ENCODE measurements at places on chromosomes 4 and X.

DNA sequence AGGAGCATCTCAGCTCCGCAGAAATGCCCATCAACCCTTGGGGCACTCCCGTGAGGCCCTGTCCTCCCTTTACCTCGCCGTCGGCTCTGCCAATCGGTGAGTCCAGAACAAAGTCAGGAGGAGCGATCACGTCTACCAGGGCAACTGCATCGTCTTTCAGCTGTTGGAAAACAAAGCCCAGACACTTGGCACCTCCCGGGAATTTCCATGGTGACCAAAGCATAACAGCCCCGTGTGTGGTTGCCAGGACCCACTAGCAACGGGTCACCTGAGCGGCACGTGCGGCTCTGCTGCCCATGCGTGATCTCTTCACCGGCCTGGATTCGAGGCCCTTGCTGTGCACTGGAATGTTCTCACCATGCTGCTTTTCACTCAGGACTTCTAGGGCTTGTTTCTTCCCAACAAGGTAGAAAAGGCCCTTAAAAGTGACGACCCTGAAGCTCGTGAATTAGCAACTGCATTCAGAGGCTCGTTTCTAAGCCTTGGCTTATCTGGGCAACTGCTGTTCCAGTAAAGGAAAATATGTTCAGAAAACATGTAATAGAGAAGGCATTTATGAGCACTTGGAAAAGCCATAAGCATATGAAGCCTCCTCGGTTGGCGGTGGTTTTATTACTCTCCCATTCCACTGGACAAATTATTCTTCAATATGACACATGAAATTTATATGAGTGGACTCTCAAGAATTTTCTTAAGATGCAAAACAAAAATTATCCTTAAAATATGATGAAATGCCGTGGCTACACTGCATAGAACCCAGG lies 69.5 kb downstream of the ACOX3 start:
- H3K36me3 ChIP-seq = no peaks in the 10 kb centered on the region
- no peaks in the 10 kb centered on the region for H3K27me3 ChIP-seq
- no peak overlapping the region for H3K27ac ChIP-seq
- DNase-seq = no peak

- peaks cover 18% of the 10 kb centered on the region for H3K27me3 ChIP-seq
- peak overlapping the region; percentile 83 for H3K27ac ChIP-seq
These were observed 123.8 kb upstream of the FAM9C start for GRCh38 chrX:13168269-13168668.

DNA sequence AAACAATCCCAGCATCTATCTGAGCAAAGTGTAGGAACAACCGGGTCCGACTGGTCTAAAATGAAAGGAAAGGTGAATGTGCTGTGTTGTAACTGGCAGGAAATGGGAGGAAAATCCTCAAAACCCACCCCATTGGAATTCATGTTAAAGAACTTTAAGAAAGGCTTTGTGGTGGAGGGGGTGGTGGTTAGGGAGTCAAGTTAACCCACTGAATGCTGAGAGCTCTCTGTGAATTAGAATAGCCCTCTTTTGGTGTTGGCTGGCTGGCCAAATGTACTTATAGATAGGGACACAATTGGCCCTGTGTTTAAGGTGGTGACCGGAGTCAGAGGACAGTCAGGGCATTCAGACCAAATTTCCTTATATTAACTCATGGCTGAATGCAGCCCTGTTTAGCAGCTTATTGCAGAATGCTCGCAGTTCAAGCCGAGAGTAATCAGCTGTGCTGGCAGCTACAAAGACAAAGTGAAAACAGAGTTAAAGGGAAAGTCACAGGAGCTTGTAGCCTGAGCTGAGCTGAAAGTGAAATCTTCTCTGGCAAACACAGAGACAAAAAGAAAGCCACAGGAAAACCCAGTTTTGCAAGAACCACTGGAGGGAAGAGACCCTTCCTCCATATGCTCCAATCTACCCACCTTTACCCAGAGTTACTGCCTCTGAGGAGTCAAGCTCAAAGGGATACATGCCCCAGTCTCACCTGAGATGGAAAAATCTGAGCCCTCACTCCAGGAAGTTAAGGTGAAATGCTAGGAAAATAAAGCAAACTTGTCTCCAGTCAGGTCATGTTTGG lies 38.5 kb upstream of the UGT2B7 start:
- H3K27ac ChIP-seq = no peak overlapping the region
- DNase-seq = no peak
- no peaks in the 10 kb centered on the region for H3K27me3 ChIP-seq
- H3K36me3 ChIP-seq = no peaks in the 10 kb centered on the region

DNA sequence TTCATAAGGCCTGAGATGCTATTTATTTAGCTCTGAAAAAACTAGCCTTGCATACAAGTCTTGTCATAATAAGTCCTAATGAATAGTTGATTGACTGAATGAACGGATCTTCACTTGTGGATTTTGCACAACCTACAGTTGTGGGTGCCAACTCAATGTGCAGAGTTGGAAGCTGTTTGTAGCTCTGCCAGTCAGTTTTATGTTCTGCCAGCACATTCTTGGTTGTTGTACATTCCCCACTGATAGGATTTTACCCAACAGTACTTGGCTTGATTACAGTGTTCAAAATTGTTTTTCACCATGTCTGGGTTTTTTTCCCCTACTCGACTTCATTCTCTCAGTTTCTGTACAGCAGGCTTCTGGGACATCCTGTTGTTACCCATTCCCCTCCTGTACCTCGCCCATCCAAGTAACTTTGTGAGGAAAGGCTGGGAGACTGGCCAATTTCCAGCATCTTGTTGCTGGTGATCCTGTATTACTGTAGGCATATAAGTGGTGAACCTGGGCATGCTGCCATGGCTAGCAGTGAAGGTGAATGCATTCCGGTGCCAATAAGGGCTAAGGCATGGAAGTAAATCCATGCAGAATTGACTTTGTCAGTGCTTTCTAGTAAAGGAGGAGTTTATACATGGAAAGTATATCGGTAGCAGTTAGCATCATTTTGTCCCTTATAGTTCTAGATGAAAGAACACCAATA lies 22.8 kb downstream of the IL1RAPL1 start:
- no peaks in the 10 kb centered on the region for H3K27me3 ChIP-seq
- H3K36me3 ChIP-seq = peaks cover 6% of the 10 kb centered on the region

- H3K4me3 ChIP-seq = no peak overlapping the region
- DNase-seq = no peak
- H3K4me1 ChIP-seq = no peaks in the 10 kb centered on the region
- no peaks in the 10 kb centered on the region for H3K36me3 ChIP-seq
- H3K27me3 ChIP-seq = no peaks in the 10 kb centered on the region
These were observed 330.2 kb downstream of the ZIC3 start for GRCh38 chrX:137896123-137896522.

DNA sequence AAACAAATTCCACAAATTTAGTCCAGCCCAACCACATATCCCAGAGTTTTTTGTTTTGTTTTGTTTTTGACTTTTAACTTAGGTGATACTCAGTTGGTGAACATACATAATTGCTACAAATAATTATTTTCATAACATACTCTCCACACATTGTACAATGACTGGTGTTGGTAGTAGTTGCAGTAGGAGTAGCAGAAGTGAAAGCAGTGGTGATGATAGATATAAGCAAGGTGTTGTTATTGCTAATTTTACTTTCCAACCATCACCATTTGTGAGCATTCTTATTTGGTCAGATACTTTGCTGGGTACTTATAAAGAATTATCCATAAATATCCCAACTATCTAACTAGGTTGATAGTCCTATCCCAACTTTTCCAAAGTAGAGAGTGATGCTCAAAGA lies 47.3 kb downstream of the ARHGAP24 start:
- no peaks in the 10 kb centered on the region for H3K4me1 ChIP-seq
- no peaks in the 10 kb centered on the region for H3K36me3 ChIP-seq
- H3K4me3 ChIP-seq = no peak overlapping the region
- no peaks in the 10 kb centered on the region for H3K27me3 ChIP-seq

DNA sequence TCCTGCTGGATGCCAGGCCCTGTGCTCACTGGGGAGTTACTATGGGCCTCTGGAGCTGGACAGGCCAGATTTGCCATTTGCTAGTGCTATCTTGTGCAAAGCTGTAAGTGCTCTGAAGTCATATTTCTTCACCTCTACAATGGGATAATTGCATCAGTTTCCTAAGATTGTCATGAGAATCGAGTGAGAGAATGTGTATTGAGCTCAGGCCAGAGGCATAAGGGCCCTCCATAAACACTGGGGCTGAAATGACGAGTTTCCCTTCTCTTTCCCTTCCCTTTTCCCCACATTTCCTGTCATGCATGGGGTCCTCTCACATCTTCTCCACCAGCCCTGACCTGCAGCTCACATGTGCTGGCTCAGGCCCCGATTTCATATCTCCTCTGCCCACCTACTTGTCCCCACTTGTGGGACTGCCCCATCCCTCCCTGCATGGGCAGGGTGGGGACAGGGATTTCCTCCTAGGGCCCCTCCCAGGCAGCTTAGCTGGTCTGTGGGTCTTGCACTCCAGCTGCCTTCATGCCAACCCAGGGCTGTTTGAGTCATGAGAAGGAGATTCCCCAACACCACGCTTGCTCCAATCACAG lies 358.8 kb downstream of the MID1IP1 start:
- H3K4me3 ChIP-seq = no peak overlapping the region
- H3K4me1 ChIP-seq = peaks cover 6% of the 10 kb centered on the region
- H3K27ac ChIP-seq = no peak overlapping the region

- H3K27ac ChIP-seq = no peak overlapping the region
- H3K36me3 ChIP-seq = no peaks in the 10 kb centered on the region
- H3K4me1 ChIP-seq = no peaks in the 10 kb centered on the region
- no peak for DNase-seq
These were observed 220.3 kb upstream of the SFRP2 start for GRCh38 chr4:154009191-154009590.

DNA sequence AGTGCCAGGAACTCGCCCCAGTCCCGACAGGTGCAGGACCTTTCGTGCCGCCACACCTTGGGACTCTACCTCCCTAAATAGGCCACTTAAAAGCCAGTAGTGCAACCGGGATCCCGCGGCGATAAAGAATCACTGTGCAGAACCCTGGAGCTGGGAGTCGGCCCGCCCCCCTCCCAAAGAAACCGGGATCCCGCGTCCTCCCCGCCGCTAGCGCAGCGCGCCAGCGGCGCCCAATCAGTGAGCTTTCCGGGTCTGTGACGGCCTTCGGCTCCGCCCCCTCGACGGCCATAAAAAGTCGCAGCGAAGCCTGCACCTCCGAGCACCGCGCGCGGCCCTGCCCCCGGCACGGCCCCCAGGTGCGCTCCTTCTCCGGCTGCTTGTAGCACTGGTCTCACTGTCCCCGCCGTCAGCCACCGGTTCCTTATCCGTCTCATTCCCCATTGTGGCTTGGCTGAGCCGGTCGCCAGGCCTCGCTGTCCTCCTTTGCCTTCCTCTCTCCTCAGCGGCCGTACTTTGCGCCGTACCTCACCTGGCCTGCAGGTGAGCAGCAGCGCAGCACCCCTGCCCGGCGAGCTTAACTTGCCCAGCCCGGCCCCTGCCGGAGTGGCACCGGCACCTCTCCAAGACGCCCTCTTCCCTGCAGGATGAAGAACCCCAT lies at the start of gene LRAT:
Gene LRAT (plus strand): TSS at position 318 of the 658 bp plus-strand sequence. CDS start 327 bp downstream, at position 645.
- H3K27me3 ChIP-seq = peaks cover 64% of the 10 kb centered on the region
- H3K36me3 ChIP-seq = no peaks in the 10 kb centered on the region
- DNase-seq = no peak
- H3K27ac ChIP-seq = no peak within 1 kb of the TSS

- DNase-seq = no peak
- H3K27me3 ChIP-seq = no peaks in the 10 kb centered on the region
- H3K36me3 ChIP-seq = no peaks in the 10 kb centered on the region
- H3K27ac ChIP-seq = peak overlapping the region; percentile 73
- H3K4me1 ChIP-seq = peaks cover 41% of the 10 kb centered on the region
- H3K4me3 ChIP-seq = no peak overlapping the region
These were observed 3.8 kb downstream of the MAEA start for GRCh38 chr4:1293531-1293941.

DNA sequence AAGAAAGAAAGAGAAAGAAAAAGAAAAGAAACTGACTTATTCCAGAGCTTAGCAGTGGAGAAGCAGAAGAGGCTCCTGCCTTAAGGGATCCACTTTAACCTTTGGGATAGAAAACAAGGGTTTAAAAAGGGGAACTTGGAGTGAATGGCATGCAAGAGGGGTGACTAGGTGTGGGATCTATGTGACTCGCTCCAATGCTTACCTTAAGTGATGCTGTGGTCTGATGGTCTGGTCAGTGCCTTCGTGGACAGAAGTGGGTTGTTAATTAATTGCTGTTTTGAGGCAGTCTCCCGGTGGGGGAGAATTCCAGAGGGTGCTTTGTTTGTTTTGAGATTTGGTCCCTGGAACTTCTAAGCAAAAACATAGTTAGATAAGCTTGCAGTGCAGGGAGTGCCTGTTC lies 21.1 kb upstream of the RHOXF1 start:
- DNase-seq = no peak
- no peak overlapping the region for H3K4me3 ChIP-seq
- H3K36me3 ChIP-seq = no peaks in the 10 kb centered on the region
- H3K27ac ChIP-seq = no peak overlapping the region
- H3K27me3 ChIP-seq = no peaks in the 10 kb centered on the region

DNA sequence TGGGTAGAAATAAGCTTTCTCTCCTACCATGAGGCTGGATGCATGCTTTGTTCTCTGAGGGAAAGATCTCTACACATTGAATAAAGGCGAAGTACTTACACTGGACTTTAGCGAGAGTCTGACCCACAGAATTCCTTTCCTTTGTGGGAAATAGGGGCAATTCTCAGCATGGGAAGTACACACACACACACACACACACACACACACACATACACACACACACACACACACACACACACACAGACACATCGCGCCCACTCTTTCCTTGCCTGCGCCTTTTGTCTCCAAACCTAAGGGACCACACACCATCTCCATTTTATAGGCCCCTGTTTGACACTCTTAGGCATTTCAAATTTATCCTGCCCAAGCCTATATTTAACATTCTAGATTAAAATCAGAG lies 83.8 kb downstream of the LUZP4 start:
- H3K36me3 ChIP-seq = peaks cover 4% of the 10 kb centered on the region
- no peak overlapping the region for H3K27ac ChIP-seq
- H3K4me1 ChIP-seq = no peaks in the 10 kb centered on the region
- peaks cover 29% of the 10 kb centered on the region for H3K27me3 ChIP-seq
- no peak for DNase-seq

GRCh38 chr4:25098964-25099891 lies 61.0 kb downstream of the SEPSECS start:
- H3K27ac ChIP-seq = no peak overlapping the region
- peaks cover 5% of the 10 kb centered on the region for H3K36me3 ChIP-seq
- H3K27me3 ChIP-seq = peaks cover 15% of the 10 kb centered on the region
- H3K4me3 ChIP-seq = no peak overlapping the region
- no peaks in the 10 kb centered on the region for H3K4me1 ChIP-seq

- no peaks in the 10 kb centered on the region for H3K4me1 ChIP-seq
- no peaks in the 10 kb centered on the region for H3K36me3 ChIP-seq
- H3K4me3 ChIP-seq = no peak overlapping the region
- no peak for DNase-seq
These were observed 173.9 kb upstream of the CENPE start for GRCh38 chr4:103372002-103372558.

- H3K4me1 ChIP-seq = no peaks in the 10 kb centered on the region
- no peaks in the 10 kb centered on the region for H3K36me3 ChIP-seq
- peaks cover 41% of the 10 kb centered on the region for H3K27me3 ChIP-seq
These were observed at the start of gene STOX2 for GRCh38 chr4:183905081-183905592. STOX2 (plus strand) TSS chr4:183905307; CDS start chr4:183906791, 1,484 bp downstream.

Data from natural killer cell treated with Interleukin-12 subunit alpha and Interleukin-12 subunit beta and Interleukin-15 and Interleukin-18, amount 100 ng/mL, for 72 hours (primary cell).